ENCODE measurements at places on chromosomes 5 and 9. TPM values are rescaled to one million over a fixed set of nuclear protein-coding genes. Genes with fewer than 3 reads are reported as not detected.

GRCh38 chr5:72947498-72947897, 8.3 kb upstream of the FCHO2 start:
- DNase-seq, result no peak

Gene ESM1
- 13.3 TPM for polyA plus RNA-seq

- no peak for DNase-seq
Measured at GRCh38 chr5:10684303-10685086, 76.5 kb downstream of the DAP start.

- DNase-seq, result no peak
Measured at GRCh38 chr9:37730256-37730655, 23.3 kb upstream of the TRMT10B start.

DNA sequence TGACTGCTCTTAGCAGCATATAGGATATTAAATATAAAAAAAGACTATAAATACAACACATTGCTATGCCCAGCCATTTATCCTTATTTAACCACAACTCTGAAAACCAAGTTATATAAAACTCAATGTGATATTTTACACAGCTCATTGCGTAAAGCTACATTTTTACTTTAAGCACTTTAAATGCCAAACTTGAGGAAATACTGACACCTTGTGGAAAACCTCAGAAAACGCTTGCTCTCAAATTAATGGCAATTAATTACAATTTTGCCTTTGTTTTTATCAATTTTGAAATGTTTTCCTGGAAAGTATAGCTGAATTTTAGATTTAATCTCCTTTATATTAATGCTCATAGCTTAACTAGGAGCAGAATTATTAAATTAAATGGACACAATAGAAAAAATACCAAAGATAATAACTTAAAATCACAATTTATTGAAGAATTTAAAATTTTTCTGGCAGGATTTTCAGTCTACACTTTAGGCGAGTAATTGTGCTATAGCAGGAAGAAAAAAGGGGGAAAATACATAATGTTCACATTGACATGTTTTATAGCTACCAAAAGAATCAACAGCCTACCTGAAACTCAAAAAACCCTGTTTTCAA, 25.2 kb upstream of the PLAC8L1 start:
- DNase-seq, result peak; percentile 8

Gene IL33
- 8.9 TPM for polyA plus RNA-seq
